ENCODE measurements at places on chromosomes 1 and 21.

DNA sequence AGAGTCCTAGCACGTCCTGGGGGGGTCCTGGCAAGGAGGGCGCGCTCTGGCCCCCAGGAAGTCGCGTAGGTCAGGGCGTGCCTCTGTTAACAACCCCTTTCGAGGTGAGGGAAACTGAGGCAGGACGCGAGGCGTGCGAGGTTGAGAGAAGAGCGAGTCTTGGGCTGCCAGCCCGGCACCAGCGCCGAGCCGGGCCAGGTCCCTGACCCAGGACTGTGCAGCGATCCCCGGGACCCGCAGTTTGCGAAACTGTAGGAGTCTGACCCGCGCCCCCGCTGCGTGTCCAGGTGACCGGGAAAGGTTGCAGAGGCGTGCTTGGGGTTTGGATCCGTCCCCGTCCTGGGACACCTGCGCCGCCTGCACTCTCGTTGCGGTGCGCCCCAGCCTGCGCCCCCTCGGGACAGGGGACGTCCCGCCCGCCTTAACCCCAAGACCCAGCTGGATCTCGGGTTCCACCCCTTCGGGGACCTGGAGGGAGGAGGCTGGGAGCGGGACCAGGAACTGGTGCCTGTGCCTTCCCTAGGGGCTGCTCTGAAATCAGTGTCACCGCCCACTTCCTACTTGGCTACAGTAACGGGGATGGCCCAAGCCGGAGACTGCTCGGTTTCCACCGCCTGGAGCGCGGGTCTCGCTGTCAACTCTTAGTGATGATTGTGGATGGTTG lies 493 bp downstream of the DISC1 start:
- no peak for DNase-seq

DNA sequence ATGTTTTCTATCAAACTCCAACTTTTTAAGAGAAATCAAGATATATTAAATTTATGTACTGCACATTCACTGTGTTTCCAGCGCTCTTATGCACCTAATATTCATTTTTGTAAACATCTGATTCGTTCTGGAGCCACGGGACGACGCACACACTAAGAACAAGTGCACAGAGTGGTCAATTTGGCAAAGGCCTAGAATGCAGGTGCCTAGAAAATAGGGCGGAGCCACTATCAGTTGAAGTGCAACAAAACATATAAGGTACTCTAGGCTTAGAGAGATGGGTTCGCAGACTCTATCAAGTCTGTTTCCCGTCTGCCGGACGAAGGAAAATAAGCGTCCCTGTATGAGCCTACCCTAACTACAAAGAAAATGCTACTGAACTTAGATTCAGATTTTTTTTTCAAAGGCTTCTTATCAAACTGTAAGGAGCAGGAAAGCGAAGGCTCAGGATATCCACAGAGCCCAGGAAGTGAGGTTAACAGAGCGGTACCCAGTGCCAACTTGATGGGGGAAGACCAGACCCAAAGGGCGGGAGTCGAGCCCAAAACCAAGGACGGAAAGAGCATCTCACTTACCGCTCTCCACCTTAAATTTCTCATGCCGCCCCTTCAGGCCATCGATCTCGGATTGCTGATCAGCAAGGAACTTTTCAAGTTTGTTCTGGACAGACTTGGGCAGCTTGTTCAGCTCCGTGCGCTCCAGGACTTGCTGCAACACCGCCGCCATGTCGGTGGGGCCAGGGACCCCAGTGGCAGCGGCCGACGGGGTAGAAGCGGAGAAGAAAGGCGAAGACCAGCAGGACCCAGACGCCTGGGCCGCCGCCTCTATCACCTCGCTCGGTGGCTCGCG lies 526 bp downstream of the TPR start:
- no peak for DNase-seq

DNA sequence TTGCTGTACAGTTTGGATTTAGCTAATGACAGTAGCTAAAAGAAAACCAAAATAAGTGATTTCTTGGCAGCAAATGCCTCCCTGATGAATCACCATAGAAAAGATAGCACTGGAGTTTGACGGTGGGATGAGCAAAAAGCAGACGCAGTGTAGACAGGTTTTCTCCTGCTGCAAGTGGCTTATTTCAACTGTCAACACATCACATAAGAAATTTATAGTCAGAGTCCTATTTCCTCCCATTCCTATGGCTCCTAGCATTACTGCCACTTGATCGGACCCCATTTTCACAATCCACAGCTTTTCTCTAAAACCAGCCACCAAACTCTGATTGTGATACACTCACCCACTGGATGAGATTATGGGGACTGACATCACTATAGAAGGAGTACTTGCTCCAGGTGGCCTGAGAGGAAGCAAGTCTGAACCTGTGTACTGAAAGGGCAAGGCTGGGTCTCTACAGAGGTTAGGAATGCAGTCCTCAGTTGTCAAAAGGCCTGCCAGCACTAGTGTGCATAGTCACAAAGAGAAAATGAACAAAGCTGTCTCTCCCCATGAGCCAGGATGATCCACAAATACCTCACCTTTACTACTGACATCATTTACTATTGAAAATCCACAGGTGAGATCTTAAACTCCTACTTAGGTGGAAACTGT lies 359.8 kb downstream of the LTN1 start:
- no peak for DNase-seq

GRCh38 chr1:65813956-65814355 lies 21.3 kb downstream of the PDE4B start:
- no peak for DNase-seq

GRCh38 chr1:212655668-212656440 lies 43.8 kb downstream of the BATF3 start:
- no peak for DNase-seq

DNA sequence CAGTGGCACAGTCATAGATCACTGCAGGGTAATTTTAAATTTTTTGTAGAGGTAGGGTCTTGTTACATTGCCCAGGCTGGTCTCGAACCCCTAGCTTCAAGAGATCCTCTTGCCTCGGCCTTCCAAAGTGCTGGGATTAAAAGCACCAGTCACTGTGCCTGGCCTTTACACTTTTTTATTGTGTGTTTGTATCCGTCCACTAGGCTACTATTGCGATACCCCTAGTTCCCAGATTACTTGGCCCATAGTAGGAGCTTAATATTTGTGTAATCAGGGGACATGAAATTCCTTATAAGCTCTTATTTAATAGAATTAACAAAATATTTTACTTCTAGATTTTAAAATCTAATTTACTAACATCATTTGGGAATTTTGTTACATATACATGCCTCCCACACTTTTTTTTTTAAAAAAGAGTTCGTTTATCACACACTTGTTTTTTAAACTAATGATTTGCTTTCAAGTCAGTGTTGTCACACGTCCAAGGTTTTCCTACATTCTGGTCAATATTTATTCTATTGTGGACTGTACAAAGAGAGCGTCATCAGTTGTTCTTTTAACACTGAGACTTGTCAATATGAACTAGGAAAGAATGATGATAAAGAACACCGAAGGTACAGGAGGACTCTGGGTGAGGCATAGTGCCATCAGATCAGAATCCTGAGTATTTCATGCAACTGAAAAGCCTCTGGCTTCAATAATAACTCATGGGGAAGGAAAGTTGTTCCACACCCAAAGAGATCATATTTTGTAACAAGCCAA lies 63.7 kb downstream of the LEPR start:
- no peak for DNase-seq

DNA sequence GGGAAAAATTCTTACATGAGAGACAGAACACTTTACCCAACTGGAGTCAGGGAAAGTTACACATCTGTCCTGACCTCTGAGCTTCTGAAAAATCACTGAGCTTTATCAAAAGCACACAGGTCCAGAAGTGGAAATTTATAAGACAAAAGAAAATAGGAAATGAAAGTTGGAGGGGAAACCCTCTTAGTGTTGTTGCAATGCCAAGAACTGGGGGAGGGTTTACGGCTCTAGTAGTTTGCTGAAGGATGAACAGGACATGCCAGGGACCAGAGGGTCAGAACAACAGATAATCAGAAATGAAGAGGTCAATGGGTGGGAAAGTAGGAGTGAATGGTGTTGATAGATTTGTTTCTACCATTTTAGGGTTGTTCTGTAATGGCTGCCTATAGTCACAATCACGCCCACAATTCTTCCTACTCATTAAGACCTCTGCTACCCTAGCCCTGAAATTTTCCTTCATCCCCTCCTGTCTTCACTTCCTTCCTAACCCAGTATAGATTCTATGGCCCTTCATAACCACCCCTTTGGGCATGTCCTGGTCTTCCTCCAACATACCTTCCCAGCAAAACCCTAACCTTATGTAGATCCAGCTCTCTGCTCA lies 30.3 kb upstream of the FMOD start:
- DNase-seq = no peak

DNA sequence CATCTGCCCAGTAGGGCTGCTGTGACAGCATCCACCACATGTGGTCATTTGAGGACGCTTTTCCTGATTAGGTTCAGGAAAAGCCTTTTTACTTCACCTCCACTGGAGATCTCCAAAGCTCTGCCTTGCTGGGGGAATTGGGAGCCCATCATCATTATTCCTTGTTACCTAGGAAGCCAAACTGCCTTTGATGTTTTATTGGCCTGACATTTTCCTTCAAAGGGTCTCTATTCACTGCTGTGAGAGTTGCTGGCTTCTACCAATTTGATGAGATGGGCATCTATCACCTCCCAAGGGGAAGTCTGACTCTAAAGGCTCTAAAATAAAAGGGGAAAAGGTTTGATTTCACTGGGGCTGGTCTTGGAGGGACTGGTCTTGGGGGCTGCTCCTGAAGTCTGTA lies 678.6 kb downstream of the PTPRU start:
- no peak for DNase-seq

GRCh38 chr1:34319218-34319617 lies 142.5 kb downstream of the C1orf94 start:
- no peak for DNase-seq

DNA sequence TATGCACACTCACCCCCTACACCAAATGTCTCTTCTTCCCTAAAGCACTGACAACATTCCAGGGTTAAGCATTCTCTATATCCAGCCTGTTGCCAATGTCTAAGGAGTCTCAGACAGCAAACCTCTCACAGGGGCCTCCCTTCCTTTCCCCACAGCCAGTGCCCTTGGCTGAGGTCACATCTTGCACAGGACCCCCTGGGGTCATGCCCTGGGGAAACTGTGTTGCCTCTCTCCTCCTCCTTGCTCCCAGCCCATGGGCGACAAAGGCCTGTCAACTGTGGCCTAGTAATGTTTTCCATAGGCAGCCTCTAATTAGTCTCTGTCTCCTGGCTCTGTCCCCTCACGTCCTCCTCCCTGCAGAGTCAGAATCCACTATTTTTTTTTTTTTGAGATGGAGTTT lies 54.6 kb downstream of the NENF start:
- no peak for DNase-seq

DNA sequence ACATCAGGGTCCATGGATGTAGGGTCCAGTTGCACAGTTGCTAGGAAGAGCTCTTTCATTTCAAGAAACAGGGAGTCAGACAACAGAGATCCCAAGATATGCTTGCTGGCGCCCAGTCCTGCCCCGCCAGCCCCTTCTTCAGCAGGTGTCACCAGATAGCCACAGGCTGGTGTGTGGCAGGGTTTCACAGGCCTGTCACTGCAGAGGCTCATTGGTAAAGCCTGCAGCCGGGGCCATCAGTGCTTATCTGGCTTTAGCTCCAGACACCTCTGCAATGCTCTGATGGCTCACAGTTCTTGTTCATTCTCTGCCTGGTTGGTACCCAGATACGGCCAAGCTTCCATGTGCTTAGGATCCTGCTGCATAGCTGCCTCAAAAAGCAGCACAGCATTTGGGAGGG lies 12.4 kb upstream of the ZNF124 start:
- no peak for DNase-seq

GRCh38 chr1:96355521-96355920 lies 366.1 kb upstream of the PTBP2 start:
- DNase-seq = no peak

- no peak for DNase-seq
These were observed 25.3 kb upstream of the IL19 start for GRCh38 chr1:206745301-206745700.

GRCh38 chr1:51605961-51606723 lies 10.8 kb upstream of the OSBPL9 start:
- no peak for DNase-seq

DNA sequence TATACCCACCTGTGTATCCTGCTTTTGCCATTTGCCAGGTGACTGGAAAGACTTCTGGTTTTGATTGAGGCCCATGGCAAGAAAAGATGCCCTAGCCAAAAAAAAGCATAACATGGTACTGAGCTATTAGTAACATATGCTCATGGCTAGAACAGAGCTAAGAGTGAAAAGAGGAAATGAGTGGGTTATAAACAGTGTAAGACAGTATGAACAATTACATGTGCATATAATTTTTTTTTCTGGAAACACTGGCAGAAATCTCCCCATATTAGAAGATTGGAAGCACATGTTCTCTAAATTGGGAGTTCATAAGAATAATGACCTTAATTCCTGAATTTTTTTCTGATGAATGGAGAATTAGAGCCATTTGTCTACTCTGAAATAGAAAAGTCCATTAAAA lies 41.2 kb upstream of the PDC start:
- no peak for DNase-seq

DNA sequence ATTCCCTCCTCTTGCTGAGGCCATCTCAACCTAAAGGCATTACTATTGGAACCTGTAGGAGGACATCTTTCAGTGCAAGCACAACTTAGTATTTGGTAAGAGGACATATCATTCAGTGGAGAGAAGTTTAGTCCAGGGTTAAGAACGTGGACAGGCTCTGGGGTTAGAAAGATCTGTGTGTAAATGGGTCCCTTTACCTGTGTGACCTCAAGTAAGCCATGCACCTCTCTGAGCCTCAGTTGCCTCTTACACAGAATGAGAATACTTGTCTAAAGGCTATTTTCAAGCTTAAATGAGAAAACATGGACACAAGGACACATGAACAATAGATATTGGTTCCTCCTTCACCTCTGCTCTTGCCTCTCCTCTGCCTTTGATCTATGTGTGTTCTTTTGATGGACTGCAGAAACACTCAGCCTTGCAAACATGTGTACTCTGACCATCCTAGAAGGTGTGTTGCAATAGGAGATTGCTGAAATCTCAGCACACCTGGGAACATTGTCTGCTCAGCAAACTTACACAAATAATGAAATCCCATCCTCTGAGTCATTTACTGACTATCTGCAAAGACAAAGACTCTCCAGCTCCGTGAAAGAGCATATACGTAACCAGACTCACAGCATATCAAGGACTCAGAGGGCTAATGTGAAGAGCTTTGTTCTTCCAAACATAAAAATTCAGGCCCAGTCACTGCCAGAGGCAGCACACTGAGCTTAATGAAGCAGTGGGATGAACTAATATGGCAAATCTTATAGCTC lies 143.8 kb downstream of the DAB1 start:
- no peak for DNase-seq

DNA sequence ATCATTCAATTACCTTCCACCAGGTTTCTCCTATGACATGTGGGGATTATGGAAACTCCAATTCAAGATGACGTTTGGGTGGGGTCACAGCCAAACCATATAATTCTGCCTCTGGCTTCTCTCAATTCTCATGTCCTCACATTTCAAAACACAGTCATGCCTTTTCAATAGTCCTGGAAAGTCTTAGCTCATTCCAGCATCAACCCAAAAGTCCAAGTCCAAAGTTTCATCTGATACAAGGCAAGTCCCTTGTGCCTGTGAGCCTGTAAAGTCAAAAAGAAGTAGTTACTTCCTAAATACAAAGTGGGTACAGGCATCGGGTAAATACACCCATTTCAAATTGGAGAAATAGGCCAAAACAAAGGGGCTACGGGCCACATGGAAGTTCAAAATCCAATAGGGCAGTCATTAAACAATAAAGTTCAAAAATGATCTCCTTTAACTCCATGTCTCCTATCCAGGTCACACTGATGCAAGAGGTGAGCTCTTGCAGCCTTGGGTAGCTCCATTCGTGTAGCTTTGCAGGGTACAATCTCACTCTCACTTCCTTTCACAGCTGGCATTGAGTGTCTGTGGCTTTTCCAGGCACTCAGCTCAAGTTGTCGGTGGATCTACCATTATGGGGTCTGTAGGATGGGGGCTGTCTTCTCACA lies 112.9 kb downstream of the FCRL5 start:
- DNase-seq = no peak
